NCI-H2081 (cell line): ENCODE measurements at places on chromosomes 7 and 10.
A peak's percentile ranks its signal among the peaks of the same experiment; 100 is the strongest.

- DNase-seq = no peak
Measured at GRCh38 chr10:6840766-6841165, 260.7 kb upstream of the PRKCQ start.

- no peak for DNase-seq
Measured at GRCh38 chr10:44995914-44996669, 4.6 kb upstream of the ZNF22 start.

DNA sequence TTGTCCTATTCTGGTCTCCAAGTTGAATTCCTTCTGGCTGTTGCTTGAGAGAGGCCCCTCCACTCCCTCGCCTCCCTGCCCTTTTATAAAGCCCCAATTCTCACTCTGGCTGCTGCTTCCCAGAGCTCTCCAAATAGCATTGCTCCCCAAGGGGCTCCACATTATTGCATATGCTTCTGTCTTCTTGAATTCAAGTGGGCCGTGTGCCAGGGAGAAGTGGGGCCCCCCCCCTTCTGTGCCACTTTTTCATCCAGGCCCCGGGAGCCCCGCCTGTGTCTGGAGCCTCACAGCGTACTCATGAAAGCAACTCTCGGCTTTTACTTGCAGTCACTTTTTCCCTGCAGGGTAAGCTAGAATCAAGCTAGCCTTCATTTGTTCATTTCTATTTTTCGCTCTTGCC is 265.1 kb downstream of the CCSER2 start:
- no peak for DNase-seq

DNA sequence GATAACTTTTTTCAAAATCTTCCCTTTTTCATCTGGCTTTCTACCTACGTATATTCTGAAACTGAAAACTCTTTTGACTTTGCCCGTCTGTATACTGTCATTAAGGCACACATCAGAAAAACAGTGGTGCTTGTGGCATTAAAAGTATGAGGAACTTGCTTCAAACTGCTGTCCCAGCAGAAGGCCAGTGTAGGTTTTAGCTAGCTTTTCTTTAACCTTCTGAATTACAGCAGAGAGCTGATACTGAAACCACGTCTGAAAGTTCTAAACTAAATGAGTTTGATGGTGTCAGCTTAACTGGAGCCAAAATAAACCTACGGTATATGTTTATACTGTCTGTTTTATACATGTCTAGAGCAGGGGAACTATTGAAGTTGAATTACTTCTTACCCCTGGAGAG is 283.4 kb downstream of the TFEC start:
- no peak for DNase-seq

GRCh38 chr10:118471863-118472262 is 123.6 kb downstream of the PRLHR start:
- no peak for DNase-seq

GRCh38 chr7:50214771-50215170 is 89.7 kb upstream of the IKZF1 start:
- no peak for DNase-seq

DNA sequence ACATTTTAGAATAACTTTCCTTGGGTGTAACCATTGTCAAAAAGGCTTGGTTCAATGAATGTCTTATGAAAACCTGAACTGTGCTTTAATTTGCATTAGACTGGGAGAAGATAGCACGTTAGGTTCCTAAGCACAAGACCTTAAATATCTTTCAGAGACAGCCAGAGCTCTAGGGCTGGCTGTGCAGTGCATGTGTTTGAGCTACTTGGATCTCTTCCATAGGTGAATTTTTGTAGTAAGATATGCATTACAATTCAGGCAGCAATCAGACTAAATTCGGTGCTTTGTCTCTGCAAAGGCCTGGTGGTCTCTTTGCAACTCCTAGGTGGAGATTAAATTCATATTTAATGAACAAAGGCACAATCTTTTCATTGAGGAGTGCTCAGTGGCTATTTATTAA is 192.0 kb downstream of the ZNF438 start:
- DNase-seq = no peak

- no peak for DNase-seq
Measured at GRCh38 chr7:133183042-133183794, 69.7 kb upstream of the EXOC4 start.

GRCh38 chr10:114362826-114363355 is 41.4 kb downstream of the AFAP1L2 start:
- DNase-seq = no peak

DNA sequence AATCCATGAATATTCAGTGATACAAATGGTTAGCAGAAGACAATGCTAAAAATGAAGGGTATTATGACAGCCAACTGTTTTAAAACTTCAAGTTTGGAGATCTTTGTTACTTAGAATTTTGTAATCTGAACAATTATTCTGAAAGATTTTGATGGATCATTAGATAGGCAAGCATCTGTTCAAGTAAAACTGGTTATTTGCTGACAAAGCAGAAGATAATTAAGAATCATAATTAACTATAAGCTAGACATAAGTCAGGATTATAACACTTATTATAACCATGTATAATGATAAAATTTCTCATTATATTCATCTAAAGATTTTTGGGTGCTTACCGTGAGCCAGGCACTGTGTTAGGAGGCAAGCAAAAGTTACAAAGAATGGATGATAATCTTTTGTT is 1145.1 kb downstream of the CNTNAP2 start:
- DNase-seq = no peak

DNA sequence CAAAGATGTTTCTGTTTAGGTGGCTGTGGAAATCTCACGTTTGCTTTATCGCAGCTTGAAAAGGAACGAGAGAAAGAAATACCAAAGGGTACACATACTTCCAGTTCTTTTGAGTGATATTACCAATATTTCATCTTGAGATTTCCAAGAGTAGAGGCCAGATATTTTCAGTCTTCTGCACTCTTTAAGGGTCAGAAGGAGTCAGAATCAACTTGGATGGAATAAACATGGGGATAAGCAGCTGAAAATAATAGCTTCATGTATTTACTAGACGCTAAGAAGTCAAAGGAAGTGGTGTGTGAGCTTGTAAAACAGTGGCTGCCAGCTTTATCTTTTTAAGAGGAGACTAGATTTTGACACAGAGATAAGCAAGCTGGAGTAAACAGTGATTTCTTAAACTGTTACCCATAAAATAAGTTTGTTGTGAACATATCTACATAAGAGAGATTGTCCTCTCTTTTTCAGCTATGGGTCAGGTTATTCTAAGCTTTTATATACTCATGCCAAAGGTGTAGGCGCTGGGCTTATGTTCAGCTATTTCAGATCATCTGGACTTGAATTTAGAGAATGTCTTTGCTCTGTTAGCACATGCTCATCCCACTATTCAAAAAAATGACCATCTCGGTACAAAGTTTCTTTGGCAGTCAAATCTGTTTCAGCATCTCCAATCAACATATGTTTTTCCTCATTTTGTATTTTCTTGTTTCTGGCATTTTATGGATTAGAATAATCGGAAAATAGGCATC is 170.8 kb upstream of the TCF7L2 start:
- no peak for DNase-seq

DNA sequence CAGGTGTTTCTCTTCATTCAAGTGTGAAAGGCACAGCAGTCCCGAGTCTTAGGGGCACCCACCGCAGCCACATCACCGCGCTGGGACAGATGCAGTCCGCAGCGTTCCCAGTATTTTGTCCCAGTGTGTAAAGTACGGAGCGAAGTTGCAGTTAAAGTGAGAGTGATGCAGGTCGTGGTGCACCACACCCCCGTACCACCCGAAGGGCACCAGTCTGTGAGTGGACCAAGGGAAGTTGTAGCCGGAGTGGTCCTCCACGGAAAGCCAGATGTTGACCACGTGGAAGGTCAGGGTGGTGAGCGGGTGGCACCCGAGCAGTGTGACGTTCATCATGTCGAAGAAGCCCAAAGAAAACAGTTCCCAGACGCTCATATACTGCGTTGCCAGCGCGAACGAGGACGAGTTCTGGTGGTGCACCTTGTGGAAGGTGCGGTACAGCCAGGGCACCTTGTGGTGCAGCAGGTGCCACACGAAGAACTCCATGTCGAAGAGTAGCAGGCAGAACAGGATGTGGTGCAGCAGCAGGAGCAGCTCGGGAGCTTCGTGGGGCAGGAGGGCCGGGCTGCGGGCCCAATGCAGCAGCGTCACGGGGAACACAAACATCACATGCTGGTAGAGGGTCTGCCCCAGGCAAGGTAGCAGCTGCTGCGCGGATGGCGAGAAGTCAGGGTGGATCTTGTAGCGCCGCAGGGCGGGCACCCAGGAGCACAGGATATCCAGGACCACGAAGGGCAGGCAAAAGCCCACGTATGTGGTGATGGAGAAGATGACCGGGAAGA is 526 bp downstream of the CH25H start:
- no peak for DNase-seq

- no peak for DNase-seq
Measured at GRCh38 chr7:115618676-115619075, 411.9 kb downstream of the TFEC start.

DNA sequence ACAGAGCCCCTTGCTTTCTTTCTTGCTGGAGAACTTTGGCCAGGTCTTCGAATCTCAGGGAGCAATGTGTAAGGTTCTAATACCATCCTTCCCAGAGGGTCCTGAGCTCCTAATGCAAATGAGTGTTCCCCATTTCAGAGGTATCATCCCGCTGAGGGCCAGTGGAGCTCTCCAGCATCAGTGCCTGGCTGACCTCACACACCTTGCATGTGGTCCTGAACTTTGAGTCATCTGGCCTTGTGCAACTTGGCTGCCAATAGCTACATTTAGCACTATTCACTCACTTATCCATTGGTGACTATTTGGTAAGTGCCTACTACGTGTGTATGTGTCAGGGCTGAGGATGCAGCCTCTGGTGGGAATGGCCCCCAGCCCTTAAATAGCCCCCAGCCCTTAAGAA is 48.4 kb upstream of the HABP2 start:
- DNase-seq = no peak

DNA sequence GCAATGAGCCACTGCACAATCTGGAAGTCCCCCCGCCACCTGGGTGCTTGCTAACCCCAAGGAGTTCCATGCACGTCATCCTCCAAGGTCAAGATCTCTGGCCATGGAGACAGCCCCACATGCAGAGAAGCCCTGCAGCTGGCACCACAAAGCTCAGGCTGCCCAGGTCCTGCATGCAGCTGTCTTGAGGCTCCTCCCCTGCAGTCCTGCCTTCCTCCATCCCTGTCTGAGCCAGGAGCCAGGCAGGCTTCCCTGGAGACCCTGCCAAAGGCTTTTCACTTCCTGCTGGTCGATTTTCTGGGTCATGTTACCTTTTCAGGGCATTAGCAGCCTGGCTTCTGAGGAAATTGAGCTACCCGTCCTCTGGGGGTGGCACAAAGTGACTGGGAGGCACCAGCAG is 12.5 kb upstream of the TMEM72 start:
- DNase-seq = no peak

- no peak for DNase-seq
Measured at GRCh38 chr7:71120096-71120495, 11.8 kb upstream of the GALNT17 start.

GRCh38 chr10:15588635-15589508 is 130.8 kb downstream of the ITGA8 start:
- DNase-seq = no peak

DNA sequence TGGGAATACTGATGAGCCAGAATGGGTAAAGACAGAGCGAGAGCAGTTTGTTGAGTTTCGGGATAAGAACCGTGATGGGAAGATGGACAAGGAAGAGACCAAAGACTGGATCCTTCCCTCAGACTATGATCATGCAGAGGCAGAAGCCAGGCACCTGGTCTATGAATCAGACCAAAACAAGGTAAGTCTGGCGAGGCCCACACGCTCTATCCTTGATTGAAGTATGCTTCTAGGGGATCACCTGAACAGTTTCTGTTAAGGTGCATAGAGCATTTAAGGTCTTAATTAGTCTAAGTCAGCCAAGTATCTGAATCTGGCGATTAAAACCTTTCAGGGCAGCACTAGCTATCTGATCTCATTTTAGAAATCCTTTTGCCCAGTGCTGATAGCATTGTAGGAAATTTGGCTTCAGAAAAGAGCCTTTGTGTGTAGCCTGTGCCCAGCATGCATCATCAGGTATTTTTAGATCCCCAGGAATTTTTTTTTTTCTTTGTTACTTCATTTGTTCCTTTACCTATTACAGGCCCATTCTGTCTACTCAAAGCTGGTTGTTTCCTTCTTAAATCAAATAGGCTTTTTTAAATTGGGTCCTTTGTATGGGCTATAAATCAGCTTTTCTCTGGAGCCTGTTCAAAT is 8.0 kb downstream of the OPN1SW start:
- DNase-seq = no peak

DNA sequence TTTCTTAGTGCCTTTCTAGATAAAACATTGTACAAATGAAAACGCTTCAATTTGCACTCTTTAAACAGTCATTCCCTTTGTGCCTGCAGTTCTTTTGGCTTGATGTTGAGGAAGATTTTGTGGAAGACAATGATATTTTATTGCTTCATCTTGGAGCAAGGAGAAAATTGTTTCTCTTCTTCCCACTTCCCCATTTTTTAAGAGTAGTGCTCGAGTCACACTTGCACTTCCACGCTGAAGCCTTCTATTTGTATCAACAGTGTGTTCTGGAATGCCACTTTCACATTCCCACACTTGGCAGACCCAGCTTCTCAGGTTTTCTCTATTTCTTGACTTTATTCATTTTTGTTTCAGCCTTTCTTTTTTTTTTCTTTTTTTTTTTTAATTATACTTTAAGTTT is 369.3 kb downstream of the PAXIP1 start:
- DNase-seq = no peak

GRCh38 chr10:110821508-110821907 is 50.2 kb upstream of the PDCD4 start:
- no peak for DNase-seq

GRCh38 chr7:18405726-18406125 is 89.8 kb upstream of the HDAC9 start:
- no peak for DNase-seq

- no peak for DNase-seq
Measured at GRCh38 chr7:18212308-18212707, 184.7 kb upstream of the PRPS1L1 start.

GRCh38 chr7:94303118-94303517 is 91.6 kb upstream of the COL1A2 start:
- no peak for DNase-seq

DNA sequence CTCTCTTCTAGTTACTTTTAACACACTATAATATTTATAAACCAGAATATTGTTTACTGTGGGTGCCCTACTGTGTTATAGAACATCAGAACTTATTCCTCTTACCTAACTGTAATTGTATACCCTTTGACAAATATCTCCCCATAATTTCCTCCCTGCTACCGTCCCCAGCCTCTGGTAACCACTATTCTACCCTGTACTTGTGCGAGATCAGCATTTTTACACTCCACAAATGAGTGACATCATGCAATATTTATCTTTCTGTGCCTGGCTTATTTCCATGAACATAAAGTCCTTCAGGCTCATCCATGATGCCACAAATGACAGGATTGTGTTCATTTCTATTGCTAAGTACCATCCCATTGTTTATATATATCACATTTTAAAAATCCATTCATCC is 139.8 kb upstream of the RSU1 start:
- DNase-seq = peak; percentile 3
